Amniotic epithelial cell (primary cell): ENCODE measurements at places on chromosomes 6 and 20.
A peak's percentile ranks its signal among the peaks of the same experiment; 100 is the strongest.

- DNase-seq = peak; percentile 55
These were observed 31.6 kb upstream of the LY86 start for GRCh38 chr6:6556738-6557503.

GRCh38 chr20:61112515-61112914 lies 139.5 kb upstream of the CDH4 start:
- DNase-seq = no peak

DNA sequence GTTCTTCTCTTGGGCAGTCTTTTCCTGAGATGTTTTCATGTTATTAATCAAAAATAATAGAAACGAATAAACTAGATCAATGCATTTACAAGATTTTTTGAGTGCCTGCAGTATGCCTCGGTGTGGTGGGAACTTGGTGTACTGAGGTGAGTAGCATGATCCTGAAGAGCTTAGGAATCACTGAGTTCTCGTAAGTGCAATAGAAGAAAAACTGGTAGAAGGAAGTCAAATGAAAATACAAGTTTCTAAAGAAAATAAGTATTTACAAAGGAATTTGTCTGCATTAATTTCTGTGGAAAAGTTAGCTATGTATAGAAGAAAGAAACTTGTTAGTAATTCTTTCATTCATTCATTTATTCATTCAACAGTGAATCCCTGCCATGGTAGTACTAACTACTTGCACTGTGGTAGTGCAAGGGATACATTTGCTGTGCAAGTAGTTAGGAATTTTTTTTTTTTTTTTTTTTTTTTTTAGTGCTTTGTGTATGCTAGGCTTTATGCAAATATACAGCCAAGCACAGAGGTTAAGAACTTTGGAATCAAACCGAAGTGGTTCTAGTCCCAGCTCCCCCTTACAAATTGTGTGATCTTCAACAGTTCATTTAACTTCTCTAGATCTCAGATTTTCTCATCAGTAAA lies 13.9 kb downstream of the NT5E start:
- no peak for DNase-seq

DNA sequence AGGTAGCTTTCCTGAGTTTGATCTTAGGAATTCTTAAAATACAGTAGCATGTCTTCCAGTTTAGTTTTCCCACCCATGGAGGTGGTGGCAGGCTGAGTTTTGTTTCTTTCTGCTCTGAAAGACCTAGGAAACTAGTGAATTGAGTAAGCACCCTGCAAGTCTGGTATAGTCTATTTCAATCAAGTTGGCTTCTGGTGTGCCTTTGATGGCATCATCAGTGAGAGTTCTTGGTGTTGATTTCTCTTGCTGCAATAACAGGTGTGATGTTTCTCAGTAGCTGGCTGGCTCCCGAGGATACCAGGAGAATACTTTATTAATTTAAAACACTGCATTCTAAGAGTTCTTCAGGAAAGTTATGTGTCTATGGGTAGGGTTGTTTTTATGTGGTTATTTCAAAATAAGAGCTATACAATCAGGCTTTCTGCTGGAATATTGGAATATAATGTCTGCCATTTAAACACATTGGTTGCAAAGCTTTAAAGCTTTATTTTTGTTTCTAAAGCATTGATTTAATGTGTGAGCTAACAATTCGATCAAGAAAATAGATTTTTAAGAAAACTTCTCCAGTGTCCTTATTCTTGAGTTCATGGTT lies 19.0 kb downstream of the VAPB start:
- DNase-seq = no peak

DNA sequence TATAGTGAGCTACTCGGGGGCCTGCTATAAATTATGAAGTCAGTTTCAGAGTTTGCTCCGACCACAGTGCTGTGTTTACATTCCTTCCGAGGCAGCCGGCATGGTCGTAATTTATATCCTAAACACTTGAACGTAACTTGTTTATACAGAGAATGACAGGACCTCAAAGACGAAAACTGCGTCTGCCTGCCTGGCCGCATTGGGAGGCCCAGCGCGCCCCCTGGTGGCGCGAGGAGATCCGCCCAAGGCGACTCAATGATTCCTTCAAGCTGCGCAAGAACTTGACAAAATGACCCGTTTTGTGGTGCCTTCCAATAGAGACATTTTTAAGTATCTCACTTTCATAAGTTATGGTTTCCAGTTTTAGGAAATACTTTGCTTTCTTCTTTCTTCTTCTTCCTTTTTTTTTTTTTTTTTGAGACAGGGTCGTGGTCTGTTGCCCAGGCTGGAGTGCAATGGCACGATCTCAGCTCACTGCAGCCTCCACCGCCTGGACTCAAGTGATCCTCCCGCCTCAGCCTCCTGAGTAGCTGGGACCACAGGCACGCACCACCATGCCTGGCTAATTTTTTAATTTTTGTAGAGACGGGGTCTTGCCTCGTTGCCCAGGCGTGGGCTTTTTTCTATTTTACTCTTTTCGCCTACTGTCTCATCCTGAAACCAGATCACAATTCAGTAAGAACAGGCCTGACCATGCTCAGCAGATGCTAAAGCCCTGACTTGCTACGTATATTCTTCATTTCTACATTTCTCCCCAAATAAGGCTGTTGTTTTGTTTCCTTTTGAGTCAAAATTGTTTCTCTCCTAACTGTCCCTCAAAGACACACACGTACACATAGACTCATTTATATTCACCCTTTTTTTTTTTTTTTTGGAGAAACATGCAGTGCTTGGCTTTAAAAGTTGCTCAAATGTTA lies 7.8 kb downstream of the FOXF2 start:
- peak; percentile 76 for DNase-seq

DNA sequence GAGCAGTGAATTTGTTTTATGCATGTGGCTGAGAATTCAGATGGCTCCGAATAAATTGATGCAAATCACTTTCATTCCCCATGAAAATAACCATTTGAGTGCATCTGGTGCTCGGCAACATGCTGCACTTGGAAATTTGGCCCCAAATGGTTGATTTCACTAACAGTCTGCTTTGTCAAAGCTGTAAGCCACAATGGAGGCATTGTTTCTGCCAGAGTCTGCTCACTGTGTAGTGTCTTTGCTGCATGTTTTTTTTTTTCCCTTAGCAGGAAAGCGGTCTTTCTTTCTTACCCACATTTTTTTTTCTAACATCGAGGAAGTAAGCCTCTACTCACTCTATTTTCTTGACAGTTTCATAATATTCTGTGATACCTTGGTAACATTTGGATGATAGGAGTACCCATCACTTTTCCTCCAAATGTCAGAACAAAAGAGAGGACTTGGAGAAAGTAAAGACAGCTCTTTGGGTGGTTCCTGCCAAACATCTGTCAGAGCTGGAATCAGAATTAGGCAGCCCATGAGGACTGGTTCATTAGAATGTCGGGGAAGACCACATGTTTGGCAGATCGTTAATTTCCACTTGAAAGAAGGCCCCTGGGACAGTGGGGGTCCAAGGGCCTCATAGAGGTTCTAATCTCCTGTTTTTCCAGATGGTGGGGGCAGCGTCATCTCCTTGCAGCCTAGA lies 149.5 kb downstream of the DOK5 start:
- DNase-seq = no peak

DNA sequence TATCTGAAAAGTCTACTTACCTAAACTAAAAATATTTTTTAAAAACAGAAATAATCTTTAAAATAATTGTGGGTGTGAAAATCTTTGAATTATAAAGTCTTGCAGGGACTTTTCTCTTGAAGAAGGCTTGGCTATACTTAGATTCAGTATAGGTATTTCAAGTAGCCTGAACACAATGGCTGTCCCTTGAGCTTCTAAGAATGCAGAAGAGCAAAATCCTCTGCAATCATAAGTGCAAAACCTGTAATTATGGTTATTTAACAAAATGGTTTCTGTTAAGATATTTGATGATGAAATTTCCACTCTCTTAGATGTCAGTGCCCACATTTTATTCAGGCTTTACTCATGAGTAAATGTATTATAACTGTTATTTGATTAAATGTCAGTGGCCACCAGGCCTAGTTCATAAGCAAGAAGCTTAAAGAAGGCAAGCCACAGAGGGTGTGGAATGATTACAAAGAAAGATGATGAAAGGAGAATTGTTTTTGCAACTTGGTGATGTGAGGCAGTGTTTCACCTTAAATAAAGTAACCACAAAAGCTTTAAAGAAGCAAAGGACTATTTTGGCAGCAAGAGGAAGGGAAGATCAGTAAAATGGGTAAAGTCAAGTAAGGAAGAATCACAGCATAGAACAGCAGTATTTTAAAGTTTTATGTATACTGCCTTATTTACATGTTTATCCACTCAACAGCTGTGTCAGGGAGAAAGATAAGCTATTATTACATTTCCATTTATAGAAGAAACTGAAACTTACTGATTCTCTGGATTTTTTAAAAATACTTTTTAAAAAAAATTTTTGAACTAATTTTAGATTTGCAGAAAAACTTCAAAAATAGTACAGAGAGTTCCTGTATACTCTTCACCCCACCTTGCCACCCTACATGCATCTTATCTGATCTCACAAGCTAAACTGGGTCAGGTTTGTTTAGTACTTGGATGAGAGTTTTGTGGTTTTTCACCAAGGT lies 351.2 kb upstream of the RUNX2 start:
- DNase-seq = peak; percentile 84

GRCh38 chr6:168193816-168194721 lies 115.1 kb upstream of the FRMD1 start:
- DNase-seq = no peak

DNA sequence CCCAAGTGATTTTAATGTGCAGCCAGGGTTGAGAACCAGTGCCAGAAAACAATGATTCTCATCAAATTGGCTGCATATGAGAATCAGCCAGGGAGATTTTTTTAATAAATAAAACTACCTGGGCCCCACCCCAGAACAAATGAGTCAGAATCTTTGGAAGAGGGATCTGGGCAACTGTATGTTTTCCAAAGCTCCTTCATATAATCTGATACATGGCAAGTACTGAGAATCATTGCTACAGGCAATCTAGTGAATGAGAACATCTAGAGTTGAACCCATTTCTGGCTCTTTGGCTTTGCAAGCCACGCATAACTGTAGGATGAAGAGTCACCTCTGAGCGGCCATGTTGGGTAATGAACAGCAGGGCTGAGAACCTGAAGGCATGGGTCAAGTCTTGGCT lies 26.1 kb upstream of the DSP start:
- no peak for DNase-seq

DNA sequence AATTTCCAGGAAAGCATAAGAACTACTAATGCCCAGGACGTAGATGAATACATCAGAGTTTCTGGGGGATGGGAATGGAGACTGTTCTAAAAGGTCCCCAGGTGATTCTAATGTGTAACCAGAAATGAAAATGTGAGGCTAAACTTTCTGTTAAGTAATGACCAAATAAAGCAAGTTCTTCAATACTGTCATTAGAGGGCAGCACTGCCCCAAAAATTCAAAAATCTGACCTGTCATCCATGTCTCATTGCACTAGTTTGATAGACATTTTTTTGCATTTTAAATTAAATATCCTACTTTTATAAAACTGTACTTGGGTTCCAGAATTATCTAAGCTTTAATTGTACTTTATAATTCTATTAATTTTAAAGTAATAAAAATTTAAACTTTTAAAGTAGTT lies 94.9 kb downstream of the RFX6 start:
- peak; percentile 46 for DNase-seq

GRCh38 chr20:38141889-38142494 lies 23.1 kb downstream of the TGM2 start:
- DNase-seq = no peak

GRCh38 chr20:32325706-32326503 lies 32.2 kb upstream of the ASXL1 start:
- DNase-seq = peak; percentile 78

DNA sequence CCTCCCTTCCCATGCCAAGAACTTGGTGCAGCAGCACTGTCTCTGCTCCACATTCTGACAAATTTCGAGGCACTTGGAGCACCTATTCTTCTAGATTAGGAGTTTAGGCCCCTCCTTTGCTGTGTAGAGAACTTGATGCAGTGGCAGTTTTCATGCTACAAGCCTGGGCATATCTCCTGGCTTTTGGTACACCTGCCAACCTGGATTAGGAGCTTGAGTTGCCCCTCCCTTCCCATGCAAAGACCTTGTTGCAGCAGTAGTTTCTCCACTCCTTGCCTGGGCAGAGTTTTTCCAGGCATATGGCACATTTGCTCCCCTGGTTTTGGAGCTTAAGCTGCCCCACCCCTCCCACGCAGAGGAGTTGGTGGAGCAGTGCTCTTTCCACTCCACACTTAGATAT lies 956.1 kb downstream of the EYS start:
- DNase-seq = no peak

DNA sequence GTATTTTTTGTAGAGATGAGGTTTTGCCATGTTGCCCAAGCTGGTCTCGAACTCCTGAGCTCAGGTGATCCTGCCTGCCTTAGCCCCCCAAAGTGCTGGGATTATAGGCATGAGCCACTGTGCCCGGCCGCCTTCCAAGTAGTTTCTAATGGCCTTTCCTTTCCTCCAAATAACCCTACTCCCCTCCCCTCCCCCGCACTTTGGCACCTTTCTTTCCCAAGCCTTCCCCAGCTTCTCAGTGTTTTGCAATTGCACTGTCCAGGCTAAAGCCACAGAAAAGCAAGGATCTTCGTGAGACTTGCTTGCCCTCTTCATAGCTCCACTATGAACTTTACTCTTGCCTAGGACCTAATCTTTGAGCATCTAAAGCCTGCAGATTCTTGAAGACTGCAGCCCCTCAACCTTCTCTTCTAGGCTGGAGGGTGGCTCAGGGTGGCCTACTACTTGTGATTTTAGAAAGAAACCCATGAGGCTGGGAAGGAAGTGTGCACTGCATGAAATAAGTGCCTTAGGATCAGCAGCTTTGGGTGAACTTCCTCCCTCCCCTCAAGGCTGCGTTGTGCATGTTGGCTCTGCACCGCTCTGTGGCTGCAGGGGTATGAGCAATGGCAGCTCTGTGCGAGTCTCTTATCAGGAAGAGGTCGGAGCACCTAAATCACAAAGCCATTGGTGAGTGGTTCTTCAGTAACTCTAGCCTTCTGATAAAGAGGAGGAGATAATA lies 152.4 kb upstream of the SNX9 start:
- DNase-seq = no peak

- no peak for DNase-seq
These were observed 28.3 kb upstream of the TMEM181 start for GRCh38 chr6:158531566-158531965.

- DNase-seq = no peak
These were observed 317.0 kb downstream of the CDC5L start for GRCh38 chr6:44704240-44705150.

GRCh38 chr6:110654096-110654820 lies 161.0 kb downstream of the CDK19 start:
- peak; percentile 44 for DNase-seq

DNA sequence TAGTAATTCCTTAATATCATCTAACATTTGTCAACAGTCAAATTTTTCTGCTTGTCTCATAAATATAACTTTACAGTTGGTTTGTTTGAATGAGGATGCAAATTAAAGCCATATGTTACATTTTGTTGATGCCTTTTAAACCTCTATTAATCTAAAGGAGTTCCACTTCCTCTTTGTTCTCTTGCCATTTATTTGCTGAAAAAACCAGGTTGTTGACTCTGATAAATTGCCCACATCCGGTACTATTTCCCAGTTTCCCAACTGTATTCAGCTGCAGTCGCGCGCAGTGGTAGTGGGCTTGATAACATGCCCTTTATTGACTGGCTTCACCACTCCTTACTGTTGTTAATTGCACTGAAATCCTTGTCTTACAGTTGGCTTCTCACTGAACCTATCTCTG lies 32.8 kb upstream of the SIRPB2 start:
- no peak for DNase-seq

- no peak for DNase-seq
These were observed 10.7 kb downstream of the GNAS start for GRCh38 chr20:58863044-58863790.

GRCh38 chr20:46004187-46004586 lies 4.5 kb upstream of the MMP9 start:
- DNase-seq = no peak

GRCh38 chr6:129860908-129861665 lies at the start of gene TMEM244:
TMEM244 (minus strand) TSS chr6:129861315; CDS start chr6:129861188, 127 bp downstream.
- DNase-seq = no peak

- DNase-seq = peak; percentile 23
These were observed 181.4 kb downstream of the SIM1 start for GRCh38 chr6:100283285-100283684.
